GM23338 (cell line): ENCODE measurements at places on chromosomes 2 and 18. TPM values are rescaled to one million over a fixed set of nuclear protein-coding genes. Genes with fewer than 3 reads are reported as not detected.

The NOP58 gene
- total RNA-seq, result 174 and 216 TPM in 2 replicates

GRCh38 chr2:235390108-235390815 is 103.6 kb upstream of the AGAP1 start:
- no peak for DNase-seq

- DNase-seq, result no peak
Measured at GRCh38 chr2:71710367-71711132, 257.2 kb downstream of the DYSF start.

The ASAP2 gene
- total RNA-seq, result 15.6 and 16.5 TPM in 2 replicates

DNA sequence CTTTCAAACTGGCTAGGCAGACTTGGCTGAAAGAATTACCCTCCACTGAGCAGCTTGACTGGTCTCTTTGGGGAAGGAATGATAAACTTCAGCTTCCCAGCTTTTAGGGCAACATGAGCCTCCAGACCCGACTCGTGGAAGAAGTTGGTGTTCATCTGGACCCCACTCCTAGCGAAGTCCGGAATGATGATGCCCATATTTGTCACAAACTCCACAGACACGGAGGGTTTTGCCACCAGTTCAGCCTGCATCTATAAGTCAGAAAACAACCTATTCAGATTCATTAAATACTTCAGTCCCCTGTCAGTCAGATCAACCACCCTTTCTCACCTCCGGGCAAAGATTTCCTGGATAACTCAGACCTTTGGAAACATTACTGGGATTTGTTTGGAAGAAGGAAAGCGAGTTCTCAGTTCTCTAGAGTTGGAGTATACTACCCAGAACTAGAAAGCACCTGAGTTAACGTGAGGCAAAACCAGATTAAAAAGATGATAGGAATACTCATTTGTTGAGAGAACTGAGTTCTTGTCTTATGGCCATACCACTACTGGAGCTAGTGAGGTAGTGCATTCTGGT is 21.0 kb downstream of the APOB start:
- no peak for DNase-seq

- no peak for DNase-seq
Measured at GRCh38 chr2:38945911-38946310, 56.2 kb downstream of the ARHGEF33 start.

DNA sequence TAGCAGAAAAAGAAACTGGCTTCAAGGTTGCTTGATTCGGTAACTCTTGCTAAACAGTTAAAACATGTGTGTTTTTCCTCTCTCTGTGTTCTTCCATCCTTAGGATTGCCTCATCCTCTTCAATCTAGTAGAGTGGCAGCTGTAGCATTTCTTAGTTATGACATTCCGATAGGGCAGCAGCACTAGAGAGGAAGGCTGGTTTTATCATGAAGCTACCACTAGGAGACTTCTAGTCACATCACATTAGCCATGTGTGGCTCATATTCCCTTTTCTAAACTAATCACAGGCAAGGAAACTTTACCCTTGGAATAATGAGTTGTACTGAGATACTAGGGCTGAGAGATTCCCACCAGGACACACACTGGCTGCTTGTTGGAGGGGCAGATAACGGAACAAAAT is 187.6 kb downstream of the DOK6 start:
- DNase-seq, result peak; percentile 34

DNA sequence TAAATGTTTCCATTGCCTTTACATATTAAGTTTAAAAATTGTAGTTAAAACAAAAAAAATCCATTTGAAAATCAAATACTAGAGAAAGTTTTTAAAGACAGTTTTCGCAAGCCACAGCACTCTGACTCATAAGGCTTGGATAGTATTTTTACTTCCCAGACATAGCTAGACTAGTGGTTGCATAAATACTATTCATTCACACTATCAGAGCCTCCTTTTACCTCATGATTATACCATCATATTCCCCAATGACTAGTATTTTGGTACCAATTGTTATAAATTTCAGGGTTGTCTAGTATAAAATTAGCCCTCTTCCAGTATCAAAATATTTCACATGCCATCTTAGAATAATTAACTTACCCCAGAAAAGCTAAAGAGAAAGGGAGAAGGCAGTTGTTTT is 393.5 kb downstream of the ERBB4 start:
- no peak for DNase-seq

DNA sequence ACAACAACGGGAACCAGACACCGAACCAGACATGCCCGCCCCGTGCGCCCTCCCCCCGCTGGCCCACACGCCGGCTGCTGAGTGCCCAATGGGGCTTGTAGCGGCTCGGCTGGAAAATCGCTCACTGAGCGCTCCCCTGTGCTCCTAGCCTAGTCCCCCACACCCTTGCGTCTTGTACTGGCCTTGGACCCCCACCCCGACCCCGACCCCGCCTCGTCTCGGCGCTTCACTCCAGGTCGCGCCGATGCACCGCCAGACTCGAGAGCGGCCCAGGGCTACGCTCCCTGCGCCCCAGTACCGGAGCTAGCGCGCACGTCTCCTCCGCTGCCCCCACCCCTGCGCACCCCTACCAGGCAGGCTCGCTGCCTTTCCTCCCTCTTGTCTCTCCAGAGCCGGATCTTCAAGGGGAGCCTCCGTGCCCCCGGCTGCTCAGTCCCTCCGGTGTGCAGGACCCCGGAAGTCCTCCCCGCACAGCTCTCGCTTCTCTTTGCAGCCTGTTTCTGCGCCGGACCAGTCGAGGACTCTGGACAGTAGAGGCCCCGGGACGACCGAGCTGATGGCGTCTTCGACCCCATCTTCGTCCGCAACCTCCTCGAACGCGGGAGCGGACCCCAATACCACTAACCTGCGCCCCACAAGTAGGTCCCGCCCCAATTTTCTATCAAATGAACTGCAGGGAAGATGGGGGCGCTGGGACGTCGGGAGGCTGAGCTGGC is 1.5 kb downstream of the GAD1 start:
- DNase-seq, result peak; percentile 66
